ENCODE measurements at places on chromosomes 6 and 20.

DNA sequence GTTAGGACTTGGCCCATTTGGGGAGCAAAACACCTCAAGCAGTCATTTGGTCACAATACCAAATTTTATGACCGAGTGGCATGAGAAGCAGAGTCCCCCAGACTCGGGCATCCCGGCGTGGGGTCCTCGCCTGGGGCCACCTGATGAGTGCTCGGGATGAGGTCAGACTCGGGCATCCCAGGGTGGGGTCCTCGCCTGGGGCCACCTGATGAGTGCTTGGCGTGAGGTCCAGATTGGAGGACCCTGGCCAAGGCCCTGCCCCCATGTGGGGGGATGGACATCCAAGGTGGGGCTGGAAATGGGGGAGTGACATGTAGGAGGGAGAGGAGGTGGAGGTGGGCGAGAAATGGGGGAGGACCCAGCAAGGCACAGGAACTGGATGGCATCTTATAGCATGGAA is 56.1 kb upstream of the CST7 start:
- no peak for DNase-seq

GRCh38 chr6:161836643-161837448 is 563.0 kb upstream of the AGPAT4 start:
- DNase-seq: no peak

DNA sequence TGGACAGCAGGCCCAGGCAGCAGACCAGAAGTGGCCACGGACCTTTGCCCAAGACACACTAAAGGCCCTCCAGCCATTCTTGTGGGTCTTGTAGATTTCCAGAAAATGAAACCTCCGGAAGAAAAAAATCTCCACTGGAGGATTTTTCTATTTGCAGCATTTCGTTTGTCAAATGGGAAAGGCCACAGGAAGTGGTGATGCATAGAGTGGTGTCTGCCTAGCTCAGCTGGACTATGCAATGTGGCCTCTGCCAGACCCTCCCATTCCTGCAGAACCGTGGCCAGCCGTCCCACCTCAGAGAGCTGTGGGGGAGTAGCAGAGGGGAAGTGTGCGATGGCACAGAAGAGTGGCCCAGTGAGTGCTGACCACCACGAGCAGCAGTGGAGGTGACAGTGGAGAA is 24.0 kb upstream of the INSM1 start:
- DNase-seq: no peak

DNA sequence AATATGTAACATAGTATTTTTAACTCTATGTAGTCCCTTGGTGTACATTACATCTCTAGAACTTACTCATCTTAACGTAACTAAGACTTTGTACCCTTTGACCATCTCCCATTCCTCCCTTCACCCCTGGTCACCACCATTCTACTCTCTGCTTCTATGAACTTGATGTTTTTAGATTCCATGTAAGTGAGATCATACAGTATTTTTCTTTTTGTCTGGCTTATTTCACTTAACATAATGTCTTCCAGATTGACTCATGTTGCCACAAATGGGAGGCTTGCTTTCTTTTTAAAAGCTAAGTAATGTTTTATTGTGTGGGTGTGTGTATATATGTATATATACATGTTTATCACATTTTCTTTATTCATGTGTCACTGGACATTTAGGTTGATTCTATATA is 55.8 kb downstream of the TMEM200A start:
- DNase-seq: no peak

- DNase-seq: no peak
Observed at GRCh38 chr20:58875541-58876134, 23.1 kb downstream of the GNAS start.

DNA sequence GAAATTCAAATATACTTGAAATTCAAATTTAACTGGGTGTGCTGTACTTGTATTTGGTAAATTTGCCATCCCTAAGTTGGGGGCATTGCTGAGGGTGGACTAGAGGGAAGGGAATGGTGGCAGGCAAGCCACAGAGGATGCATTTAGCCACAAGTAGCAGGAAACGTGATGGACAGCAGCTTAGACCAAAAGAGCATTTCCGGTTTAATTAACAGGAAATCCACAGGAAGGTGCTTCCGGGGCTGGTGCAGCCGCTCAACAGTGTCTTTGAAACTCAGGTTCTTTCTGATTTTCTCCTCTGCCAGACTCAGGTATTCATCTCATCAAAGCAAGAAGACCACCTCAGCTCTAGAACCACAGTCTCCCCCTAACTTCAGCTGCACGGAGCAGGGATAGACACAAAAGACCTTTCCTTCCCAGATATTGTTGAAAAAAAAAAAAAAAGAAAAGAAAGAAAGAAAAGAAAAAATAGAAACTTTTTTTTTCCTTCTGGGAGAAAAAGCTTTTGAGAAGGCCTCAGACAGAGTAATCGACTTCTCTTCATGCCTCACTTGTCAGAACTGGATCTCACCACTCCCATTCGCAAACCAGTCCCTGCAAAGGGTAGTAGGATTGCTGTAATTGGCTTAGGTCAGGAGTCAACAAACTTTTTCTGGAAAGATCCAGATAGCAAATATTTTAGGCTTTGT is 8.0 kb upstream of the BCAS1 start:
- DNase-seq: no peak

GRCh38 chr6:144286503-144287393 is 1.6 kb downstream of the UTRN start:
- DNase-seq: peak; percentile 85

GRCh38 chr6:132132924-132133639 is 181.9 kb upstream of the CCN2 start:
- no peak for DNase-seq

DNA sequence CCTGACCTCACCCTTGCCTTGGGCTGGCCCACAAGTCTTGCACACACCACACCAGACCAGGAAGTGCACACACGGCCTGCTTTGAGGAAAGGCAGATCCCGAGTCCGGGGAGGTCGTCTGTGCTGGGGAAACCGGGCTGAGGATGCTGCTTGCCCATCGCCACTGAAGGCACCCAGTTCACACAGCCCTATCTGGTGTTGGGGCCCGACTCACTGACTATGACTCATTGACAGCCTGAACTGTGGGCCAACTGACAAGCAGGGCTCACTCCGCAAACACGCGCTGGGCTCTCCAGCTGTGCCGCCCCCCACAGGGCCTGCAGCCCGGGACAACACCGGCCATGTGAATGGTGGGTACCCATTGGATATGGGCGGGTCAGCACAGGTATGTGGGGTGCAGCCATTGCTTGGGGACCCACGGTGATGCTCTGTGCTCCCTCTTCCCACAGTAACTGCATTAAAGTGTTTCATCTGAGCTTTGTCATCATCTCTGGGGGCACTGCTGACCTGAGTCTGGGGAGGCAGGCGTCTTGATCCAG is 1.6 kb downstream of the SAMD10 start:
- no peak for DNase-seq

DNA sequence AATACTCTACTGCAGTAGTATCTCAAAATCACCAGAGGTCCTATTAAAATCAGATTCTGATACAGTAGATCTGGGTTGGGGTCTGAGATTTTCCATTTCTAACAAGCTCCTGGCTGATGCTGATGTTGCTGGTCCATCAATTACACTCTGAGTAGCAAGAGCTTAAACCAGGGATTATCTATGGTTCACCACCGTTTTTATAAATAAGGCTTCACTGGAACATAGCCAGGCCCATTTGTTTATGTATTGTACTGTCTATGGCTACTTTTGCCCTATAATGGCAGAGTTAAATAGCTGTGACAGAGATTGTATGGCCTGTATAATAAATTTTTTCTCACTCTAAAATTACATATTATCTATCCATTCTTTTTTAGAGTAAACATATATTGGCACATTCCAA is 53.0 kb downstream of the NUDT3 start:
- DNase-seq: no peak

- no peak for DNase-seq
Observed at GRCh38 chr20:33657704-33658095, 4.4 kb upstream of the C20orf144 start.

DNA sequence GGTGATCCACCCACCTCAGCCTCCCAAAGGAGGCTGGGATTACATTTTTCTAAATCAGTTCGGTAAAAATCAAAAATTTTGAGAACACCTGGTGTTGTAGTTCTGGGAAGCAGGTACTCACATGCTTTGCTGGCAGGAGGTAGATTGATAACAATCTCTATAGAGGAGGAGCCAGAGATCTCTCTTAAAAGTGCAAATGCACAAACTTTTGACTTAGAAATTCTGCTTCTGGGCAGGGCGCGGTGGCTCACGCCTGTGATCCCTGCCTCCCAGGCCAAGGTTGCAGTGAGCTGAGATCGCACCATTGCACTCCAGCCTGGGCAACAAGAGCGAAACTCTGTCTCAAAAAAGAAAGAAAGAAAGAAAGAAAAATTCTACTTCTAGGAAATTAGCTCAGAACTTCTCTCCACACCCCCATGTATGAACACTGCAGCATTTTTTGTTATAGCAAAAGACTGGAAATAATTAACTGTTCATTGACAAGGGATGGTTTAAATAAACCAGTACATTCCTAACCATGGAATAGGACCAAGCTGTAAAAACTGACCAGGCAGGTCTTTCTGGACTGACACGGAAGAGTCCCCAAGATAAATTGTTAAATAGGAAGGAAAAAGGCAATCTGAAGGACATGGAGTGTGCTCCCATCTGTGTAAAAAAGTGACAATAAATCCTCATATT is 14.4 kb upstream of the TRIB3 start:
- no peak for DNase-seq

- DNase-seq: no peak
Observed at GRCh38 chr20:44072384-44072783, 114.6 kb downstream of the JPH2 start.

GRCh38 chr20:641516-641875 is 11.5 kb downstream of the SRXN1 start:
- peak; percentile 36 for DNase-seq

DNA sequence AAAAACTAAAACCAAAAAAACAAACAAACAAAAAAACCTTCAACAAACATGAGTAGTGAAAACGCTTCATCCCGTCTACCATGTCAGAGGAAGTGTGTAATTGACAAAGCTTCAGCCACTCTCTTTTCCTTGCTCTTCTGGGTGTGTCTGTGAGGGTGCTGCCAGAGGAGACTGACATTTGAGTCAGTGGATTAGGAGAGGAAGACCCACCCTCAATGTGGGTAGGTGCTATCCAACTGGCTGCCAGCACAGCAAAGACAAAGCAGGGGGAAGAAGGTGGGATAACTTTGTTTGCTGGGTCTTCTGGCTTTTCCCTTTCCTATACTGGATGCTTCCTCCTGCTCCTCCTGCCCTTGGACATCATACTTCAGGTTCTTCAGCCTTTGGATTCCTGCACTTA is 145.6 kb downstream of the TASP1 start:
- no peak for DNase-seq

GRCh38 chr6:156976216-156977127 is 199.3 kb downstream of the ARID1B start:
- DNase-seq: no peak

- DNase-seq: no peak
Observed at GRCh38 chr6:118712969-118713368, 61.6 kb upstream of the CEP85L start.

- no peak for DNase-seq
Observed at GRCh38 chr6:24692003-24692402, 25.1 kb downstream of the ACOT13 start.

DNA sequence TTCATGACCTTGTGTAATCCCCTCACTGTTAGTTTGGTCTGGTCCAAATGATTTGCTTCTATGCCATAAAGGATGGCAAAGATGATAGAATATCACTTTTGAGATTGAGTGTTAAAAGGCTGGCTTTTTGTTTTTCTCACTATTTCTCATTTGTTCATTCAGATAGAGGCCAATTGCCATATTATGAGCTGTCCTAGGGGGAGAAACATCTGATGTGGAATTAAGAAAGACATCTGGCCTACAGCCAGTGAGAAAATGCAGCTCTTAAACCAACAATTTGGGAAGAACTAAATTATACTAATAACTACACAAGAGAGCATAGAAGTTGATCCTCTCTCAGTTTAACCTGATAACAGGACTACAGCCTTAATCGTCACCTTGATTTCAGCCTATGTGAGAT is 1668.6 kb downstream of the GRIK2 start:
- no peak for DNase-seq

- DNase-seq: peak; percentile 42
Observed at GRCh38 chr20:1894951-1895673, at the start of gene SIRPA. SIRPA (plus strand) TSS chr20:1895407; CDS start chr20:1895448, 41 bp downstream.

DNA sequence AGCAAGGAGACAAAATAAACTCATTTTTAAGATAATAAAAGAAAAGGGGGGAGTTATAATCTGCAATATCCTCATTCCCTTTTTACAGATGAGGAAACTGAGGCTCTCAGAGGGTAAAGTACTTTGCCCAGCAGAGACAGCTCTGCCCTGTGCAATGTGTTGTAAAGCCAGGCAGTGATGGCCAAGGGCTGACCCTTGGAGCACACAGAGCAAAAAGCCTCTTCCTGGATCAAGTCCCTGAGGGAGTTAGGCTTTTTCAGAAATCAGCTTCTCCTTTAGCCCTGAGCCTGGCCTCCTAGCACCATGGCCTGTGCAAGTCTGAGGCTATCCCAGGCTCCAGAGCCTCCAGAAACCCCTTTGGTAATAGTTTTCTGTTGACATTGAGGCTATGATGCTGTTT is 234.8 kb downstream of the PHACTR1 start:
- no peak for DNase-seq

GRCh38 chr20:13139459-13140150 is 81.5 kb upstream of the ISM1 start:
- DNase-seq: no peak

GRCh38 chr6:136274062-136274461 is 15.6 kb downstream of the BCLAF1 start:
- no peak for DNase-seq

DNA sequence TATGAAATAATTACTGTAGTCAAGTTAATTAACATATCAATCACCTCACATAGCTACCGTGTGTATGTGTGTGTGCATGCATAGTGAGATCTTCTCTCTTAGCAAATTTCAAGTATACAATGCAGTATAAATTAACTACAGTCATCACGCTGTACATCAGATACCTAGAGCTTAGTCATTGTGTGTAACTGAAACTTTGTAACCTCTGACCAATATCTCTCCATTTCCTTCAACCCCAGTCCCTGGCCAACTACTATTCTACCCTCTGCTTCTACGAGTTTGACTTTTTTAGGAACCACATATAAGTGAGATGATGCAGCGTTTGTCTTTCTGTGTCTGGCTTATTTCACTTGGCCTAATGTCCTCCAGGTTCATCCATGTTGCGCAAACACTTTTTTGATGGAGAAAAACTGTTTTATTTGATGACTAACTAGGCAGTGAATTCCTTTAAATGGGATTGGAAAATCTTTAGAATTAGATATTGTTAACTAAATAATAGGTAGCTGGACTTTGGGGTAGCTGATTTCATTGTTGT is 459.5 kb downstream of the DHX35 start:
- no peak for DNase-seq

Measured in WTC11 (cell line).